ENCODE measurements at places on chromosomes 13 and 19.

GRCh38 chr19:55544776-55545439 lies 435 bp downstream of the SBK3 start:
- no peak for DNase-seq

- no peak for DNase-seq
These were observed 16.7 kb downstream of the KLF5 start for GRCh38 chr13:73075546-73075945.

DNA sequence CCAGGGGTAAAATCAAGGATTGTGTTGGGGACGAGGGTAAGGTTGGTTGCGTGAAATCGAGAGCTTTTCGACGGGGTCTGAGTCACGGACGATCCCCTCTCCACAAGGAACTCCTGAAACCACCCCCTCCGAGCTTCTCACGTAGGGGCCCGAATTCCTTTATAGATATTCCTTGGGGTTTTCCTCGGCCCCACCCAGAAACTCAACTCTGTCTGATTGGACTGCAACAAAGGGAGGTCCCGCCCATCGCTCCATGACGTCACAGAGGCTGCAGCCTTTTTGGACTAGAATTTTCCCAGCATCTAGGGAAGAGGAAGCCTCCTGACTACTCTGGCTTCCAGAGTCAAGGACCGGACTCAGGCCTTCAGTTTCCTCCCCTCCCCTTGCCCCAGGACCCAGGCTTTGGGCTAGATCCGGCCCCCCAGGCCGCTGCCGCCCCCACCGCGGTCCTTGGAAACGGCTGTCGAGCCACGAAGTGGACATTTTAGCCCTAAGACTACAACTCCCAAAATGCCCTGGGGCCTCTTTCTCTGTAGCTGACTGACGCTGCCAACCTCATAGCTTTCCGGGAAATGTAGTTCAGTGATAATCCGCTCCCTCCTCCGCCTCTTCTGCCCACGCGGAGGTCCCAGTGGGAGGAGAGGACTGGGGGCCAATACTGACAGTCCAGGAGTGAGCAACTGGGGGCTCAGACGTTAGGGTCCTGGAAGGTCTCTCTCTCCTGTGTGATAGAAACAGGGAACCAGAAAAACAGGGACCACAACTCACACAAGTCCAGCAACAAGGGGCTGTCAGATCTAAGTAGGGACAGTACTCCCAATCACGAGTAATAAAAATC lies at the start of gene IZUMO1:
Gene IZUMO1 (minus strand): TSS at position 172 of the 838 bp plus-strand sequence. CDS start 1,050 bp downstream, outside the sequence.
- DNase-seq, result peak; percentile 65

- no peak for DNase-seq
These were observed 29.2 kb downstream of the CLEC4M start for GRCh38 chr19:7792281-7792680.

- no peak for DNase-seq
These were observed 77.4 kb downstream of the DOCK9 start for GRCh38 chr13:98900442-98900841.

DNA sequence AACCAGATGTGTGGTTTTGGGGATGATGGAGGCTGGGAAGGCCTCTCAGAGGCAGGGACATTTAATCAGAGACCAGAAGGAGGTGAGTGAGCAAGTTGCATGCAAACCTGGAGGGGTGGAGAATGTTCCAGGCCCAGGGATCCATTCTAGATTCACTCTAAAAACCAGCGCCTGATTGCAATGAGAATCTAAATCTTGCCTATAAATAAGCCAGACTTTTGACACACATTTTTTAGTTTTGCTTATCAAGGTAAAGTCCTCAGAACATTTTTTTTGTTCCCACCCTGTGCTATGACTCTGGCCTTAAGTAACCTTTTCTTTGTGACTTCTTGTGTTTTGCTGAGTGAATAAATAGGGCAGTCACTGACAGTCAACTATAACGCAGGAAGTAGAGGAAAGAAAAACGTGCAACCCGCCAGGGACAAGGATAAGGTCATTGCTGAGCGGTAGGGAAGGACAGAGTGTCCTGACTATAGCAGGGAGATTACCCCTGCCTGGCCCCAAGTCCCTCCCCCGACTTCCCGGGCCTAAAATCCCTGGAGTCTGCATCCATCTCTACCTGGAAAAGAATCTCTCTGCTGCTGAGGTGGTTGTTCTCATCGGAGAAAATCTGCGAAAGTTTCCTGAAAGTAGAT lies 14.4 kb downstream of the RGL3 start:
- no peak for DNase-seq

GRCh38 chr13:29987340-29987739 lies 136.9 kb upstream of the UBL3 start:
- no peak for DNase-seq

- DNase-seq, result no peak
These were observed 1.2 kb upstream of the DCT start for GRCh38 chr13:94480672-94481145.

DNA sequence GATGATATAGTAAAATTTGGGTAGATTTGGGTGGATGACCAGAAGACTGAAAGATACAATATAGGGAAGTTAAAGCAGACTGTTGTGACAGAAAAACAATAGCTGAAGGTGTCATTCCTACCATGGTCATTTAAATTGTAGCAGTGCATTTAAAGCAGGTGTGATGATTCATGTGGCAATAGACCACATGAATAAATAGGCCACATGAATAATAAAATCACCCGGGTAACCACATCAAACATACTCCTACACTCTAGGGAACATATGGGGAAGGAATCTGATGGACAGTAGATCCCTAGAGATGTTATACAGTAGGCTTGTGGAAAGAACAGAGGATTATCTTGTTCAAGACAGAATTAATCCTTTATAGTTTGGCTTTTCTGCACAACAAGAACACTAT lies 392.6 kb downstream of the SLITRK5 start:
- no peak for DNase-seq

GRCh38 chr19:14615623-14616022 lies 32.7 kb downstream of the CLEC17A start:
- no peak for DNase-seq

DNA sequence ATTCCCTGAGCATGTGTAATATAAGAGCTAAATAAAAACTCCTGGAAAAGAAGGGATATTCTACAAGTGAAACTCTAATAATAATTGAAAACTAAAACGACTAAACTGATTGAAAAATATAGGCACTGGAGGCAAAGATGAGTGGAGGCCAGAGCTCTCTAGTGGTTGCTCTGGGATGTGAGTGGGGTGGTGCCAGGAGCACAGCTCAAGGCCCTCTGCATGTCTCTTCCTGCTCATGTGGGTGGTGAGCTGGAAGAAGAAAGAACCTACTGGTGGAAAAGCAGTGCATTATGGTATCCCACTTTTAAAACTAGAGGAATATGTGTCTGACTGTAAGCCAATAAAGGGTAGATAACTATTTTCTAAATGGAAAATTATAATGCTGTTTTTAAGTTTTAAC lies 15.8 kb upstream of the ARHGEF7 start:
- DNase-seq, result no peak

DNA sequence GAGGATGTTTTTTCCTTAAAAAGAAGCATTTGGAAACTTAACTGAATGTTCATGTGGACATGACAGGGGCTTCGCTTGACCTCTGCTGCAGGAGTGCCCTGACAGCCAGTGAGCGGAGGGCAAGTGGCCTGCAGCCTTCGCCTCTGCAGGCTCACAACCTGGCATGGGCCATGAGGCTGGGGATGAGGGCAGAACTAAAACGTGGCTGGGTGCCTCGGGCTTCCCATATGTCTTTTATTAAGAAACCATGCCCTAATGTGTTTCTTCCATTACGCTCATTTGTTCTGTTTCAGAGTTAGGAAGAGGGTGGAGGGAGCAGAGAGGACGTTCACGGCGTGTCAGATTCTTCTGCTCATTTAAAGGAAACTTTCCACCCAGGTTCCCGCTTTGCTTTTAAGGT lies 2.9 kb downstream of the ARHGEF7 start:
- DNase-seq, result no peak

DNA sequence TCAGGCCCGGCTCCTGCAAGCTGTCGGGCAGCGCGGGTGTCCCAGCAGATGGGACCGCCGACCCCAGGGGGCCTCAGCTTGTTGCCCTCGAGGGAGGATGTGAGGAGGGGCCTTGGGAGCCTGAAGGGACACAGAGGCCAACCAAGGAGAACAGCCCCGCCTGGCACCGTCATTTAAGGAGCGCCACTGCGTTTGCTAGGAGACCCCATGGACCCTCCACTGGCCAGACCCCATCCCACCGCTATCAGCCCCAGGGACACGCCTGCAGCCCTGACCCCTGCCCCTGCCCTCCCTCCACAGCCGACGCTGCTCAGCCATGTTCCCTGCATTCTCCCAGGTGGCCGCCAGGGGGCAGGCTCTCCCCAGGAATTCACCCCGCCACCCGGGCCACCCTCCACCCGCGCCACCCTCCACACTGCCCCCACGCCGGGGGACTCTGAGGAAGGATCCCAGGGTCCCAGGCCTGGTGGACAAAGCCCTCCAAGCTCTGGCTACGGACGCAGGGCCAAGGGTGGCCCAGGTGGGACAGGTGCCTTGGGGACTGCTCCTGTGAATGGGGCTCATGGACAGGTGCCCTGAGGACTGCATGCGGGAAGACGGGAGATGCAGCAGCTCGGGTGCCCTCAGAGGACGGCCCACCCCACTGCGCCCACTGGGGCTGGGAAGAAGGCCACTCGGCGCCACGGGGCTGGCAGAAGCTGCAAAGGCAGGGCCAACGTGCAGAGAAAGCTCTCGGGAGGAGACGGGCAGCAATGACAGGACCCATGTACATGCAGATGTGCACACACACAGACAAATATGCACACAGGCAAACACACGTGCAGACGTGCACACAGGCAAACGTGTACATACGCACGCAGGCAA lies 34.4 kb downstream of the PIP5K1C start:
- peak; percentile 78 for DNase-seq

DNA sequence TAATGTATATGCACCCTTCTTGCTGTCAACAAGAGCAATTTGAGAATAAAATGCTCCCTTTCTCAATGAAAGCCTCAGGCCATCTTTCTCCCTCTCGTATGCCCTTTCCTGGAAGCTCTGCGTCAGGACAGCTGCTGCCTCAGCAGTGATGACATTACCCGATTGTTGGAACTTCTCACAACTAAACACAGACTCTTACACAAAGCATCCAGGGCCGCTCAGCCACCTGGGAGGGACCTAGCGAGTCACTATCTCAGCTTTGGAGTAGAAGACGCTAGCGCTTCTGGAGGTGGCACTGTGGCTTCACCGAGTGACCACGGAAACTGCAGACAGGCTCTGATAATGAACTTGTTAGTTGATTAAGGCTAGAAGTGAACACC lies 153.2 kb upstream of the SOX1 start:
- no peak for DNase-seq

DNA sequence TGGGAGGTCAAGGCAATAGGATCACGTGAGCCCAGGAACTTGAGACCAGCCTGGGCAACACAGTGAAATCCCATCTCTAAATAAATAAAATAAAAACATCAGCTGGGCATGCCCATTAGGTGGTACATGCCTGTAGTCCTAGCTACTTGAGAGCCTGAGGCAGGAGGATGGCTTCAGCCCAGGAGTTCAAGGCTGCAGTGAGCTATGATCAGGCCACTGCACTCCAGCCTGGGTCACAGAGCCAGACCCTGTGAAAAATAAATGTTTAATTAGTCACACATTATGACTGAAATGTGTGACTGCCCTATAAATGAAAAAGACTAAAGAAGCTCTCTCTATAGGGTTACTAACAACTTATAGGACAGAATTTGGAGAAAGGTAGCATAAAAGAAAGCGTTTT lies 37.7 kb downstream of the USP12 start:
- DNase-seq, result no peak

DNA sequence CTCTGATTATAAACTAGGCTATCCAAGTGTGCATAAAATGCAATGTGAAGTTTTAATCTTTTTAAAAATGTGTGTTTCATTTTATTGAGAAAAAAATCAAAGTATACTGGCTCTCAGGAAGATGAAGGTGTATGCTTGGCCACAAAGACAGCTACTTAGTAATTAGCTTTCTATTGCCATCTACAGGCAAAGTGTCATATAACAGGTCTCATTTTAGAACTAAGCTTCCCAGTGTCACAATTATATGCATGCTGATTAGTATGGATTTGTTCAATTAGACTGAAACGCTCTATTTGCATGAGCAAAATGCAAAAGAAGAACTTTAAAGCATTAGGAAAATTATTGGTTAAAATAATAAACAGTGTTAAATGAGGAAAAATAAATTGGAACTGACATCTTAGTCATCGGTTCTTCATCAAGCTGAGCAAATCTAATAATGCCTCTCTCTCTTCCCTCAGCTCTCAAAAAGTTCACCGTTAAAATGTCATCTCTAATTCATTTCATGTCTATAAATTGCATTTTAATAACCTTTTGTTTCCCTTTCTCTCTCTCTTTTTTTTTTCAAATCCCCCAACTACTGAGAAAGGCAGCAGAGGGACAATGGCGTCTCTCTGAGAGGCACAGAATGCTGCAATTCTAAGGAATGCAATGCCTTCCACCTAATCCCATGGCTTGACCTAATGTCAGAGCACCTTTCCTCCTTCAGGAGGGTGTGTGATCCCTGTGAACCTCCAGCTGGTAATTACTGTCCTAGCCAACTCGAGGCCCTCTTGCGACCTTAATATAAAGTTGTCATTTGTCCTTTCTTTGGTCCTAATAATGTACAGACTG lies 313.1 kb upstream of the MAB21L1 start:
- DNase-seq, result no peak

- no peak for DNase-seq
These were observed 1.5 kb downstream of the ILF3 start for GRCh38 chr19:10655457-10656312.
